ENCODE measurements at places on chromosomes 13 and 19.

DNA sequence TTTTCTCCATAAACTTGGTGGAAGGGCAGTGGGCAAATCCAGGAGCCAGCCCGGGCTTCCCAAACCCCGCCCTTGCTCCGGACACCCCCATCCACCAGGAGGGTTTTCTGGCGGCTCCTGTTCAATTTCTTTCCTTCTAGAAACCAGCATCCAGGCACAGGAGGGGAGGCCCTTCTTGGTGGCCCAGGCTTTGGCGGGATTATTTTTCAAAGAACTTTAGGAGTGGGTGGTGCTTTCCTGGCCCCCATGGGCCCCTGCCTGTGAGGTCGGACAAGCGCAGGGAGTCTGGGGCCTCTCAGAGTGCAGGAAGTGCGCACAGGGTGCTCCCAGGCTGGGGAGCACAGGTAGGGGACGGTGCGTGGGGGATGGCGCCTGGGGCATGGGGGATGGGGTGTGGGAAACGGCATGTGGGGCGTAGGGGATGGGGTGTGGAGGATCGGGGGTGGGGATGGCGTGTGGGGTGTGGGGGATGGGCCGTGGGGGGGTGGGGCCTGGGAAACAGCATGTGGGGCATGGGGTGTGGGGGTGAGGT is 396 bp downstream of the F7 start:
- no peak for DNase-seq

GRCh38 chr13:91357613-91358386 is 10.3 kb downstream of the MIR17HG start:
- no peak for DNase-seq

GRCh38 chr19:19548915-19549759 is 11.1 kb downstream of the CILP2 start:
- no peak for DNase-seq

DNA sequence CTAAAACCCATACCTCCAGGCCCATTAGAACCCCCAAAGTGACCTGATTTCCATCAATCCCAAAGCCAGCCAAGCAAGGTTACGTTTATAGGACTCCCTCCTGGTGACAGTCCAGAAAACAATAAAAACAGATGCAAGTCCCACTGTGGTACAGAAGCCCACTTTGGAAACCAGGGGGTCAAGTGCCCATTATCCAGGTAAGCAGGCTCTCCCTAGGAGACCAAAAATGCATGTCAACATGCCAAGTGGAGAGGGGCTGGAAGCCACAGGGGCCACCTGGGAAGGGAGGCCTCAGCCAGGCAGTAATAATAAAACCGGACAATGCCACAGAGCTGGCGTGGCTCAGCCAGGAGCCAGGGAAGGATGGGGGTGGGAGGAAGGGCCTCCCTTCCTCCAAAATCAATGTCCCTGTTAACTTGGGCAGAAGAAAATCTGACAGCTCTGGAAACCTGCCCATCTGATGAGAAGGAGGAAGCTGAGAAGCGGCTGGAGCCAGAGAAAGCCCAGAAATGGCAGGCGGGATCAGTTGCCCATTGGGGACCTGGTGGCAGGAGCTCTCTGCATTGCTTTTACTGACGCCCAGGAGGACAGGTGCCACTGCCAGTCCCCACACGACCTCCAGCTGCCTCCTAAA is 160.4 kb downstream of the ZIC5 start:
- DNase-seq, result no peak

DNA sequence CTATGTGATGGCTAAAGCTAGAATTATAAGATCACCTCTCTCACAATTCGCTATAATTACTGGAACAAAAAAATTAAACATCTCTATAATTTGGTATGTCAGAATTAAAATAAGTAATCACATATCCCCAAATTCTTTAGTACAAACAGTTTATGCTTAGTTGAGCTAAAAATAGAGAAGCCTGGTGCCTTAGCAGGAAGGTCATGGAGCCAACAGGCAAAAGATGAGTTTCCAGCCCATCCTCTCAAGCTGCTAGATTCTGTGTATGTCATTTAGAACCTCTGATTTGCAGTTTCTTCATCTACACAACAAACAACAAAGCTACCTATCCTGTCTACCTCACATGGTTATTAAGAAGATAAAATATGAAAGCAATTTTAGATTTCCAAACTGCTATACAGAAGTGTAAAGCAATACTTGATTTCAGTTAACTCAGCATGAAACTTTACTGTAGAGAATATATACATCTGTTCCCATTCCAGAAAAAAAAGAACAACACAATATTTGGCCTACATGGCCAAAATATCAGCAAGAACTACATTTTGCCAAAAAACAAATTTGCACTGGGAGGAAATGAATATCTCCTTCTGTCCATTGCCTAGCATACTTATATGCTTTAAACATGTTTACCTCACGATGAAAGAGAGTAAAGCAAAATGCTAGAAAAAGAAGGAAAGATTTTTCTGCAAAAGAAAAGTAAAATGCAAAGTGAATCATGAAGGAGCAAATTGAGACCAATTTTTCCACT is 294.0 kb upstream of the MIR17HG start:
- DNase-seq, result no peak

GRCh38 chr13:30037306-30037705 is 186.9 kb upstream of the UBL3 start:
- DNase-seq, result no peak

DNA sequence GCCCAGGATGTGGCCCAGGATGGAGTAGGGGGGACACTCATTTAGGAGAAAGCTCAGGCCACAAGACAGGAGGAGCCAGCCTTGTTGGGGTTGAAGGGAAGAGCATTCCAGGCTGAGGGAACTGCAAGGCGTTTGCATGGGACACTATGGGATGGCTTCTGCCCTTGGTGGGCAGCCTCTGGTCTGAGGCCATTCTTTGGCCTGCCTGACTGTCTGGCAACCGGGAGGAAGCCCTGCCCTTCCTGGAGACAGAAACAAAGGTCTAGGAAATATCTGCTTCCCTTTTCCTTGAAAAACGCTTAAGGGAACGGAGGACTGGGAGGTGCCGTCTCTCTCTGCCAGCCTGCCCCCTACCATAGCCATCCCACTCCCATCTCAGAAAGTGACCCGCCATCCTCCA is 2.8 kb upstream of the ICAM1 start:
- DNase-seq, result no peak

DNA sequence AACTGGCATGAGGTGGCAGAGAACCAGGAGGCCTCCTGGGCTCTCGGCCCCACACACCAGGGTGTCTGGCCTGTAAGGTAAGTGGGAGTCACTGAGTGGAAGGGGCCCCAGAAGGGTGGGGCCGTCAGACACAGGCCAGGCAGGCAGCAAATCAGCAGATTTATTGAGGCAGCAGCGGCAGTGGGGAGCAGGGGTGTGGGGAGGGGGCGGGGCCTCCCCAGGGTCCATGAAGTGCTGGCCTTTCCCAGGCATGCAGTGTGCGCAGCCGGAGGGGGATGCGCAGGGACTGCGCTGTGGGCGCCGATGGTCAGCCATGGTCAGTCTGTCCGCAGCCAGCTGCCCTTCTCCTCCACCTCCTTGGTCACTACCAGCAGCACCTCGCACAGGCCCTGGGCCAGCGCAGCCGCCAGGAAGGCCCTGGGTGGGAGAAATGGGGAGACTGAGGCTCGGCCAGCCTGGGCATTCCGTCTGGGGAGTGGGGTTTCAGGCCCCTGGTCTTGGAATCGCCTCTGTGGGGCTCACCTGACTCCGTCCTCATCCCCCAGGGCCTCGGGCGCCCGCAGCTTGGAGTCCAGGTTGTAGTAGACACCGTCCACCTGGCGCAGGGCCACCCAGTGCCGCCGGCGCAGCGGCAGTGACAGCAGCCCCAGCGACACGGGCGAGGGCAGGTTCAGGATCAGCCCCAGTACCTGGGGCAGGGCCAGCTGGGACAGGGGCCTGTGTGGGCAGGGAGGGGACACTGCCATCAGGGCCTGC is 5.0 kb downstream of the JOSD2 start:
- DNase-seq, result no peak

GRCh38 chr13:109249780-109250528 is 536.4 kb downstream of the IRS2 start:
- DNase-seq, result no peak

- DNase-seq, result peak; percentile 52
These were observed 1.5 kb upstream of the CEACAM5 start for GRCh38 chr19:41706741-41707501.

DNA sequence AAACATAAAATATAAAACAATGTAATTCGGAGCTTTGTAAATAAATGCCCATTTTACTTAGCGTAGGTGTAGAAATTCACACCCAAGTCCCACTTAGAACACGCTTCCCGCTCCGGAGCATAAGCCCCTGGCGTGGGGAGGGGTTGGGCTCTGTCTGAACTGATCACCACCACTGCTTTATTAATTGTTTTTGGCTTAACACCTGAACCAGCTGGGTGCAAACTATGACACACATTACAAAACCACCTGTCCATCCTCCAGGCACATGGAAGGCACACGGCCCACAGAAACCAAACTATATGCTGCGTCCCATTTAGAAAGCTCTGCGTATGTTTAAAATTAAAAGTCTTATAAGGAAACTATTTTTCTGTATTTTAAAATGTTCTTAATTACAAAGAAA is 25.9 kb downstream of the RASA3 start:
- no peak for DNase-seq

GRCh38 chr19:33613620-33614000 is 8.1 kb upstream of the CHST8 start:
- no peak for DNase-seq

GRCh38 chr19:10612499-10613119 is 12.7 kb upstream of the SLC44A2 start:
- DNase-seq, result no peak

- DNase-seq, result no peak
These were observed 171.7 kb upstream of the KLF12 start for GRCh38 chr13:74305876-74306275.

- DNase-seq, result no peak
These were observed 106.1 kb upstream of the DOCK9 start for GRCh38 chr13:99083981-99084380.

GRCh38 chr13:66969291-66969690 is 260.8 kb downstream of the PCDH9 start:
- DNase-seq, result no peak

GRCh38 chr13:75357576-75358289 is 124.2 kb downstream of the TBC1D4 start:
- peak; percentile 41 for DNase-seq

GRCh38 chr13:66069570-66069969 is 1160.6 kb downstream of the PCDH9 start:
- DNase-seq, result no peak

- DNase-seq, result no peak
These were observed 1699.4 kb downstream of the PCDH9 start for GRCh38 chr13:65530688-65531087.

GRCh38 chr13:67369895-67370660 is 139.9 kb upstream of the PCDH9 start:
- no peak for DNase-seq

GRCh38 chr13:105991622-105992277 is 543.7 kb downstream of the EFNB2 start:
- DNase-seq, result no peak

GRCh38 chr13:42594481-42595252 is 20.7 kb downstream of the TNFSF11 start:
- DNase-seq, result peak; percentile 14

DNA sequence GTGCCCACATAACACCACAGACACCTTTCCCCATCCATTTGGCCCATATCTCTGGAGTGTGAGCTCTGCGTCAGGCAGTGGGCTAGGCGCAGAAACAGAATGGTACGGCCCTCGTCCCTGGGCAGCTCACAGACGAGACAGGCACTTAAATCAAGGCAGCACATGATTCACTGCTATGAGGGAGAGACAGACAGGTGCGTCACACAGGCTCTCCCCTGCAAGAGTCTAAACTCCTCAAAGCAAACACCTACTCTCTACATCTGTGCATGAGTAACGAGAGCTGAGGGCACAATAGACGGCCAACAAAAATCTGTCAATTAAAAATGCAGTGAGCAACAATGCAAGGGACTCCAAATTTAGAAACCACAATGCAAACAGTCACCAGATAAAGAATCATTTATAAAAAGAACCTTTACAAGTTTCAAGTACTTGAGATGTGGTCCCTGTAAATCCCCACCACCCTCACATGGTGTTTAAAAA is 348.9 kb downstream of the UQCRFS1 start:
- no peak for DNase-seq

DNA sequence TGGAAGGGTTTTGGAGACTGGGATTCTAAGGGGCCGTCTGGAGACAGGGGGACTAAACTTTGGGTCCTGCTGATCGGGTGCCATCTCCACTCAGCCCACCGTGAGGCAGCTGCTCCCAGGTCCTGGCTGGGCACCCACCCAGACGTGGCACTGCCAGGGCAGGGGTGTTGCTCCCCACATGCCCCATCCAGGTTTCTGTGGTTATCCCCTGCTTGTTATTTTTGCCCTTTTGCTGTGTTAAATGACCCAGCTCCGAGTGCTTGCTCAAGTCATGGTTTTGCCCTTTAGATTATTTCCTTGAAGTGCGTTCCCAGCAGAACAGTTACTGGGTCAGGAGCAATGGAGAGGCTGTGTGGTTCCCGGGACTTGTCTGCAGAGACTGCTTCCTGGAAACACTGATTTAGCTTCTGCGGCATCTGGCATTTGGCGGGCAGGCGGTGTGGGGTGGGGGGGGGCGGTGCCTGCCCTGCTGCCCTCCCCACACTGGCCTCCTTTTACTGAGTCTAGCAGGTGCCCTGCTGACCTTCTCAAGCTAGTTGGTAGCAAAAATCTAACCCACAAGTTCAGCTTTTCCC is 1.9 kb downstream of the RAB11B start:
- no peak for DNase-seq

GRCh38 chr13:51244637-51245405 is 22.6 kb downstream of the FAM124A start:
- DNase-seq, result no peak

DNA sequence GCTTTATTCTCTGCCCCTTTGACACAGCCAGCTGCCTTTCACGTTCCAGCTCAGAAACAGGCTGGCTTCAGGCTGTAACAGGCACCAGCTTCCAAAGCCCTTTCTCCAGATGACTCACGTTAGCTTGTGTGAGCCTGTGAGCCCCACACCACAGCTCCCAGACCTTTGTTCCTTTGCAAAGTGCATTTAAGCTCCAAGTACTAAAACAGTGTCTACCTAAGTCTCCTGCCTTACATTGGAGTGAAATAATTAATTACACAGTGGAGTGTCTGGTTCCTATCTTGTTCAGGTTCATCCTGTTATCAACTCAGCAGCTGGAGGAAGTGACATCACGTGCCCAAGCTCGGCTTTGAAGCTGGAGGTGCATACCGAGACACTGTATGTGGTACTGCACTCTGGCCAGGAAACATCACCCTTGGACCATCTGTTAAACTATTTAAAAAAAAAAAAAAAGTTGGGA is 475.8 kb downstream of the FOXO1 start:
- peak; percentile 31 for DNase-seq

GRCh38 chr13:94950303-94950702 is 238.0 kb upstream of the SOX21 start:
- no peak for DNase-seq

GRCh38 chr13:20528452-20528851 is 2.8 kb upstream of the CRYL1 start:
- no peak for DNase-seq

Measured in stimulated activated CD4-positive, alpha-beta T cell treated with anti-CD3 and anti-CD28 coated beads, Interleukin-1b, Interleukin-23, amount 100 ng/mL, for 4 hours (primary cell).